ENCODE measurements at places on chromosomes 16 and 17. TPM values are rescaled to one million over a fixed set of nuclear protein-coding genes. Genes with fewer than 3 reads are reported as not detected.

The SLC47A1 gene
- 146 TPM for total RNA-seq

The DDX5 gene
- total RNA-seq, result 771 TPM

The NUDT7 gene
- total RNA-seq, result 2.6 TPM

The CNP gene
- 20.6 TPM for total RNA-seq

The LRRC37A3 gene
- total RNA-seq, result 0.95 TPM

The CD300A gene
- not detected for total RNA-seq

The SREBF1 gene
- total RNA-seq, result 45.1 TPM

The MPHOSPH6 gene
- total RNA-seq, result 12.0 TPM

The TVP23A gene
- total RNA-seq, result not detected

The ABCA8 gene
- 20.1 TPM for total RNA-seq

The KRTAP9-2 gene
- not detected for total RNA-seq

The SLC47A2 gene
- total RNA-seq, result not detected

The YBX2 gene
- 0.46 TPM for total RNA-seq

The FADS6 gene
- total RNA-seq, result not detected

The ASB16 gene
- 13.2 TPM for total RNA-seq

- peaks cover 49% of the 10 kb centered on the region for H3K4me1 ChIP-seq
- DNase-seq, result no peak
- no peaks in the 10 kb centered on the region for H3K27me3 ChIP-seq
- peaks cover 8% of the 10 kb centered on the region for H3K36me3 ChIP-seq
- peak overlapping the region; percentile 87 for H3K4me3 ChIP-seq
These were observed 1.2 kb upstream of the ZKSCAN2 start for GRCh38 chr16:25258861-25259179.

DNA sequence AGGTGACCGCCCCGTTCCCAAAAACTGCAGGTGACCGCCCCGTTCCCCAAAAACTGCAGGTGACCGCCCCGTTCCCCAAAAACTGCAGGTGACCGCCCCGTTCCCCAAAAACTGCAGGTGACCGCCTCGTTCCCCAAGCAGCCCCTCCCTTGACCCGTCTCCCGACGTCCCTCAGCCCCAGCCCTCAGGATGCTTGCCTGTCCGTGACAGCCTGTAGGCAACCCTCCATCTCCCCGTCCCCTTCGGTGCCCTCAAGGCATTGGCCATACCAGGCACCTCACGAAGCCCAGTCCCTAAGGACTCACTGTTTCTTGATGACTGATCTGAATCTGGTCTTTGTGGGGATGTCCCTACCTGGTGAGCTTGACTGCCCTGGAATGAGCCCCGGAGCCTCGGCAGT is 25.1 kb downstream of the SGSM2 start:
- no peak overlapping the region for H3K4me3 ChIP-seq
- H3K27me3 ChIP-seq, result no peaks in the 10 kb centered on the region
- no peak overlapping the region for H3K27ac ChIP-seq
- peaks cover 19% of the 10 kb centered on the region for H3K4me1 ChIP-seq
- no peak for DNase-seq

GRCh38 chr17:57875290-57876022 is 25.6 kb upstream of the MRPS23 start:
- H3K4me3 ChIP-seq, result peak overlapping the region; percentile 19
- no peaks in the 10 kb centered on the region for H3K27me3 ChIP-seq
- H3K4me1 ChIP-seq, result peaks cover 57% of the 10 kb centered on the region
- DNase-seq, result peak; percentile 66
- no peaks in the 10 kb centered on the region for H3K36me3 ChIP-seq

DNA sequence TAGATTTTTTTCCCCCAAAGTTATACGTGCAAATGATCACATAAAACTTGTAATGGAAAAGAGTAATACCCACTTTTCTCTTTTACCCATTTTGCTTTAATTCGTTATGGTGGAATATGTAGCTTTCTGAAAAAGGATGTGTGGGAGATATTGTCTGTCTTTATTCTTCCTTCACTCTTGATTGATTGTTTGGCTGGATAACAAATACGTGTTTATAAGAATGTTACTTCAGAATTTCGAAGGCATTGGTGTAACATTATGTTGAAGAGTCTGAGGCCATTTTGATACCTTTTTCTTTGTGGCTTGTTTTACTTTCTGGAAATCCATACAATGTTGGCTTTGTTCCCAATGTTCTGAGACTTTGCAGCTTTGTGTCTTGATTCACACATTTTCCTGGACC is 71.4 kb downstream of the BCAS3 start:
- no peaks in the 10 kb centered on the region for H3K36me3 ChIP-seq
- H3K27ac ChIP-seq, result no peak overlapping the region
- H3K4me3 ChIP-seq, result no peak overlapping the region
- no peak for DNase-seq
- H3K27me3 ChIP-seq, result no peaks in the 10 kb centered on the region

GRCh38 chr17:15238676-15239422 is 26.3 kb downstream of the PMP22 start:
- peaks cover 57% of the 10 kb centered on the region for H3K4me1 ChIP-seq
- peaks cover 3% of the 10 kb centered on the region for H3K36me3 ChIP-seq
- no peak overlapping the region for H3K27ac ChIP-seq
- H3K4me3 ChIP-seq, result no peak overlapping the region

- H3K36me3 ChIP-seq, result no peaks in the 10 kb centered on the region
- no peak for DNase-seq
- H3K4me3 ChIP-seq, result no peak overlapping the region
- no peaks in the 10 kb centered on the region for H3K4me1 ChIP-seq
- no peaks in the 10 kb centered on the region for H3K27me3 ChIP-seq
These were observed 30.3 kb downstream of the TEX14 start for GRCh38 chr17:58661499-58661898.

GRCh38 chr17:39736319-39737165 is 1.2 kb upstream of the GRB7 start:
- peaks cover 40% of the 10 kb centered on the region for H3K27me3 ChIP-seq
- no peaks in the 10 kb centered on the region for H3K36me3 ChIP-seq
- no peak overlapping the region for H3K4me3 ChIP-seq
- H3K4me1 ChIP-seq, result peaks cover 6% of the 10 kb centered on the region

GRCh38 chr17:1186214-1186820 is 6.5 kb upstream of the ABR start:
- DNase-seq, result no peak
- peak overlapping the region; percentile 47 for H3K4me3 ChIP-seq
- H3K36me3 ChIP-seq, result no peaks in the 10 kb centered on the region
- peaks cover 32% of the 10 kb centered on the region for H3K4me1 ChIP-seq

DNA sequence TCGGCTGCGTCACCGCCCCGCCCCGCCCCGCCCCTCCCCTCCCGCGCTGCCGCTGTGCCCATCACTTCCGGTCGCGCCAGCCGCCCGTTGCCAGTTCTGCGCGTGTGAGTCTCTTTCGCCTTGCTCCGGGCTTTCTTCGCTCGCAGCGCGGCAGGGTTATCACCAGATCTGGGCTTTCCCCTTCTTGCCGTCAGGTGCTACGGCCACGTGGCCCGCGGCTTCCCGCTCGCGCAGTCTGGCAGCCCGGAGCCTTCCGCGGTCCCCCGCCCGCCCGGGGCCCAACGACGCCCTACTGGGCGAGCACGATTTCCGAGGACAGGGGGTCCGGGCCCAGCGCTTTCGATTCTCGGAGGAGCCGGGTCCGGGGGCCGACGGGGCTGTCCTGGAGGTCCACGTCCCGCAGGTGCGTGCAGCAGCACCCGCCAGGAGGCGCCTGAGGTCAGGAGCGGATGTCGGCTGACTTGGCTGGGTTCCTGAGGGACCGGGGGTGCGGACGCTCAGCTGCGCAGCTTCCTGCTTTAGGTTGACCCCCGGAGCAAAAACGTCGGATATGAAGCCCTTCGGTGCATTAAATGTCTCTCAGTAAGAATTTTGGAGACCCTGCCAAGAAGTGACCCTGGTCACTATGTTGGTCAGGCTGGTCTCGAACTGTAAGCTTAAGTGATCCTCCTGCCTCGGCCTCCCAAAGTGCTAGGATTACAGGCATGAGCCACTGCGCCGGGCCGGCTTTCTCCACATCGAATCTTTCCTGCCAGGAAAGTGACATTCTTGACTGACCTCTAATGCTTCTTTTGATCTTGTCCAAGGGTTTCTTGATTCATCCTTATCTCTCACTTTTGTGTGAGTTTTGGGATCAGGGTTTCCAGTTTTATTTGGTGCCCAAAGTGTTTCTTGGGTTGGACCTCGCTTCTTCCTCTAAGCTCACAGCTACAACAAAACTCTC is at the start of gene METTL23:
METTL23 (plus strand) TSS at position 64 of the 943 bp plus-strand sequence. CDS start 2,872 bp downstream, outside the sequence.
- H3K4me3 ChIP-seq, result peak within 1 kb of the TSS; percentile 99
- H3K27ac ChIP-seq, result peak within 1 kb of the TSS; percentile 99
- H3K27me3 ChIP-seq, result no peaks in the 10 kb centered on the region
- H3K36me3 ChIP-seq, result no peaks in the 10 kb centered on the region
- peak; percentile 81 for DNase-seq

DNA sequence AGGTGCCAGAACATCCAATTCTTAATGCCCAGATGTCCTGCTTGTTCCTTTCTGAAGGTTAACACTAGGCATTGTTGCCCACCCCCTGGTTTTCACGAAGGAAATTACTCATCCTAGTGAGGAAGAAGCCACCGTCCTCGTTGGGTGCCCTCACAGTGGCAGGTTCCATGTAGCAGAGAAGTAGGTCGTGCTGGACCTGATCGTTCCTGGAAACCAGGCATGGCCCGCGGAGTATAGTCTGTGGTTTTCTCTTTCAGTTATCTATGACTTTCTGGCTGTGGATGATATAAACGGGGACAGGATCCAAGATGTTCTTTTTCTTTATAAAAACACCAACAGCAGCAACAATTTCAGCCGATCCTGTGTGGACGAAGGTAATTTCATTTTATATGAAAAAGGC is 16.5 kb downstream of the RGS11 start:
- no peaks in the 10 kb centered on the region for H3K27me3 ChIP-seq
- no peak overlapping the region for H3K27ac ChIP-seq
- DNase-seq, result no peak
- H3K4me1 ChIP-seq, result no peaks in the 10 kb centered on the region

GRCh38 chr17:60678118-60678444 is 430 bp downstream of the BCAS3 start:
- peaks cover 11% of the 10 kb centered on the region for H3K36me3 ChIP-seq
- H3K4me1 ChIP-seq, result peaks cover 8% of the 10 kb centered on the region
- no peaks in the 10 kb centered on the region for H3K27me3 ChIP-seq
- no peak for DNase-seq
- H3K4me3 ChIP-seq, result peak overlapping the region; percentile 88
- H3K27ac ChIP-seq, result peak overlapping the region; percentile 92

All from gastrocnemius medialis (tissue), 4 donors.